HEK293T (cell line): ENCODE measurements at places on chromosomes 1 and 21.

GRCh38 chr1:65150583-65151263 is 2.7 kb downstream of the AK4 start:
- DNase-seq: no peak

DNA sequence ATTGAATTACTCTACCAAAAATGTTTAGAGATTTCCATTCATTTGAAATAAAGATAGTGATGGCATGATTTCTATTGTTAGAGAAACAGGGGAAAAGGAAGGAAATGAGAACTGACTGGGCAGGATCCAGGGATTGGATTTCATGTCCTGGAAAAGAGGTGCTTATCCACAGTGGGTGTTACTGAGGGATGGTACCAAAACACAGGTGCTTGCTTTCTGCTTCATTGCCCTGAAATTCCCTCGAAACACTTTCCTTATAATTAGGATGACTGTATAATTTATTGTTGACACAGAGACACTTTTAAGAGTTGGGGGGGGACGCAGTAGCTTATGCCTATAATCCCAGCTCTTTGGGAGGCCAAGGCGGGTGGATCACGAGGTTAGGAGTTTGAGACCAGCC is 185.0 kb upstream of the KCNK2 start:
- DNase-seq: no peak

- DNase-seq: no peak
These were observed 1.3 kb downstream of the BRINP3 start for GRCh38 chr1:190476321-190476720.

GRCh38 chr1:103783944-103784377 is 34.3 kb downstream of the AMY1C start:
- DNase-seq: no peak

GRCh38 chr1:24898909-24899439 is 31.1 kb downstream of the RUNX3 start:
- no peak for DNase-seq

GRCh38 chr1:41811051-41811795 is 107.5 kb downstream of the HIVEP3 start:
- no peak for DNase-seq

DNA sequence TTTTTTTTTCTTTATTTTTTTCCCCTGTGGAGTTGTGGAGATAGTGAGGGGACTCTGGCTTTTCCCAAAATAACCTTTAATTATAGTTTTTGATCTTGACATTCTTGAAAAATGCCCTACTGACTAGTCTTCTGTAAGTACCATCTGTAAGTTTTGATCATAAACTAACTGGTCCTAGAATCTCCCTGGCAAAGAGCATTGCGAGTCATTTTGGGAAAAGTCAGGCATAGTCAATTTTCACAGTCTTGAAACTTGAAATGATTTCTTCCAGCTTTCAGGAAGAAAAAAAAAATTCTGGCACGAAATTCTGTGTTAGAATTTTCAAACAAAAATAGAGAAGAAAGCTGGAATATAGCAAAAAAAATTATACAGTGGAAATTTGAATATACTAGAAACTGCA is 181.2 kb upstream of the SNX7 start:
- no peak for DNase-seq

- no peak for DNase-seq
These were observed 548.4 kb upstream of the BRINP3 start for GRCh38 chr1:191025896-191026642.

DNA sequence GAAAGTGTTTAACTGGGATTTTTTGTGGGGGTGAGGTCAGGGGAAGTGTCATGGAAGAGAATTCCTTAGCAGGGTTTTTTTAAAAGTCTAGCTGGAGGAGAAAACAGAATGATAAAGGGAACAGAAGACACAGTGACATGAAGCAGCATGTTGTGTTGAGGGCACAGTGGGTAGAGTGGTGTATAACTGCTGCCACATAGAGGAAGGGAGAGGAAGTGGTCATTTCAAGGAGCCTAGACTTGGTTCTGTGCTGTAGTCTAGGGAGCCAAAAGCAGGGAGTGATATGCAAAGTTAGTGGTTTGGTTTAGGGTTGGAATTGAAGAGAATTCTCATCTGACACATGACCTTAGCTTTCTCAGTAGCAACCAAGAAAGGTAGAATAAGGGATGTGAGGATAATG is 10.2 kb downstream of the EEIG2 start:
- peak; percentile 61 for DNase-seq

GRCh38 chr1:200903793-200904192 is 9.1 kb downstream of the INAVA start:
- no peak for DNase-seq

- peak; percentile 30 for DNase-seq
These were observed 22.8 kb downstream of the TAS1R2 start for GRCh38 chr1:18836654-18837053.

GRCh38 chr21:35619184-35619583 is 441.1 kb downstream of the SETD4 start:
- DNase-seq: no peak

- DNase-seq: no peak
These were observed 20.6 kb downstream of the SLC2A1 start for GRCh38 chr1:42937836-42938644.

DNA sequence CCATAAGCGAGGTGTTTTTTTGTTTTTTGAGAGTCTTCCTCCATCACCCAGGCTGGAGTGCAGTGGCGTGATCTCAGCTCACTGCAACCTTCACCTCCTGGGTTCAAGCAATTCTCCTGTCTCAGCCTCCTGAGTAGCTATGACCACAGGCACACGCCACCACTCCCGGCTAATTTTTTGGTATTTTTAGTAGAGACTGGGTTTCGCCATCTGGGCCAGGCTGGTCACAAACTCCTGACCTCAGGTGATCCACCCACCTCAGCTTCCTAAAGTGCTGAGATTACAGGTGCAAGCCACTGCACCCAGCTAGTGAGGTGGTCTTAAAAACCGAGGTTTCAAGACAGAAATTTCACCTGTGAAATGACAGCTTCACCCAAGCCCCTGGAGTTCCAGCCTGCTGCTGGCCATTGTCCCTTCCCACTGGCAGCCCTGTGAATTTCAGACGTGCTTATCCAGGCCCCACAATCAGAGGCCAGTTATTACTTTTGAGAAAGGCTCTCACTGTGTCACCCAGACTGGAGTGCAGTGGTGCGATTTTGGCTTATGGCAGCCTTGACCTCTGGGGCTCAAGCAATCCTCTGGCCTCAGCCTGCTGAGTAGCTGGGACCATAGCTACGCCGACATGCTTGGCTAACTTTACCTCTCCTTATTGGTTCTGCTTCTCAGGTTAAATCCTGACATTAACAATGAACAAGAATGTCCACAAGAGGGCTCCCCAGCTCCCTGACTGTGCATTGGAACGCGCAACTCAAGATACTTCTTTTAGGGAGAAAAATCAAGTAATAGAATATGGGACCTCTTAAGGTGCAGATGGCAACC is 19.4 kb downstream of the ENO1 start:
- DNase-seq: peak; percentile 55

GRCh38 chr1:225509770-225510169 is 81.9 kb upstream of the LBR start:
- no peak for DNase-seq

- DNase-seq: no peak
These were observed 36.3 kb upstream of the MYOCOS start for GRCh38 chr1:171585715-171586114.

- DNase-seq: peak; percentile 84
These were observed 246.2 kb downstream of the NPHP4 start for GRCh38 chr1:5745800-5746610.

- no peak for DNase-seq
These were observed 97.4 kb upstream of the TMPRSS2 start for GRCh38 chr21:41605178-41605933.

DNA sequence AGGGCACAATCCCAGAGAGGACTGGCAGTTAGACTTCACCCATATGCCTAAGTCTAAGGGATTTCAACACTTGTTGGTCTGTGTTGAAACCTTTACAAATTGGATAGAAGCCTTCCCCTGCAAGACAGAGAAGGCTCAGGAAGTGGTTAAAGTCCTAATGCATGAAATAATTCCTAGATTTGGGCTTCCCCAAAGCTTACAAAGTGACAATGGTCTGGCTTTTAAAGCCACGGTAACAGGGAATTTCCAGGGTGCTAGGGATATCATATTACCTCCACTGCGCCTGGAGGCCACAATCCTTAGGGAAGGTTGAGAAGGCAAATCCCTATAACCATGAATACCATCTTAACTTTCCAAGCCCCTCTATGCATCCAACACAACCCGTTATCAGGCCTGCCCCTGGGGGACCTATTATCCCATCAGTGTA is 3.3 kb upstream of the FMO4 start:
- DNase-seq: no peak

GRCh38 chr1:69777971-69778370 is 210.2 kb downstream of the LRRC7 start:
- DNase-seq: no peak

DNA sequence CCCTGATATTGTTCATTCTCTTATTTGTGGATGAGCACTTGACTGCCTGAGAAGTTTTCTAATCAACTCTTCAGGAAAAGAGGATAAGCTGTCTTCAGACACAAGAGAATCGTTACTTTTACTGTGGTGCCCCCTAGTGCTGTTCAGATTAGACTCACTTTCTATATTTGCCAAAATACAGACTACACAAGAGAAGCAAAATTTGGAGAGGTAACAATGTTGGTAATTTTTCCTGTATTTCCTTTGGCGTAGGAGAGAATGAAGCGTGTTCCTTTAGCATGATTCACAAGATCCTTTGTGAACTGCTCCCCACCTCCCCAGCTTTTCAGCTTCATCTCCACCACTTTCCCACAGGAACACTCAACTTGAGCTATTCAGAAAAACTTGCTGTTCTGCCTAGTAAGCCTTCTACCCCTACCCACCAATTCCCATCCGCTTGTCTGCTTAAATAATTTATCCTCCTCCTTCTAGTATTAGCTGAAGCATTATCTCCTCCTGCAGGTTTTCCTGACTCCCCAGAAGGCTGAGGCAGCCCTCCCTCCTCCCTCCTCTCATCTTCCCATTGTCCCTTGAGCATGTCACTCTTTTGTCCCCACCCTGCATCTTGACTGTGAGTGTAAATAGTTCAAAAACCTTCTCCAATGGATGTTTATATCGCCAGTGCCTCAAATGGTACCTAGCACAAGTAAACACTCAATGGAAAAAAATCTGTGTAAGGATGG is 4.5 kb downstream of the TNFSF4 start:
- peak; percentile 20 for DNase-seq

GRCh38 chr1:189659731-189660130 is 817.9 kb downstream of the BRINP3 start:
- no peak for DNase-seq

- no peak for DNase-seq
These were observed 556.5 kb downstream of the PTBP2 start for GRCh38 chr1:97277891-97278654.

- no peak for DNase-seq
These were observed 2.4 kb downstream of the DNAJC6 start for GRCh38 chr1:65311760-65312159.

GRCh38 chr1:63592536-63593302 is 492 bp upstream of the PGM1 start:
- DNase-seq: no peak

DNA sequence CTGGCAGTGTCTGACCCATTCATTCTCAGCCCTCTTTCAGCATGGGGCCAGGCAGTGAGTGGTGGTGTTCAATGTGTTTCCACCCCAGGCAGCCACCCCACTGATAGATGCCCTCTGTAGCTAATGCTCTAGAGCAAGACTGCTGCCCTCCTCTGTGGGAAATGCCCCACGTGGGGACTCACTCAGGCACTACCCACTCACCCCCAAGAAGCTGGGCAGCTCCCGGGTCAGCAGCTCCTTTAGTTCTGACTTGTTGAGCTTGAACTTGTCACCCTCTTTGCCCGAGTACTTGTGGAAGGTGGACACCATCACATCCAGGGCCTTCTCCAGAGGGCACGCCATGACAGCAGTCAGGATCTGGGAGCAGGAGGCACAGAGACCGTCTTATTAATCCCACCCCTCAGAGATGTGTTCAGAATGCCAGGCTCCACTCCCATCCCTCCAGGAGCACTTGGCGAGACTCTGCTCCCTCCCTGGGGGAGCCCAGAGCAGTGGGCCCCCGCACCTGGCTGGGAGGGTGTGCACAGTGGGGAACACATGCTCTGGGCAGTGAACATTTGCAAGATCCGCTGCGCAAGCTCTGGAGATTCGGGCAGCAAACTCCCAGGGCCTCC is 1.0 kb downstream of the S100A4 start:
- no peak for DNase-seq

DNA sequence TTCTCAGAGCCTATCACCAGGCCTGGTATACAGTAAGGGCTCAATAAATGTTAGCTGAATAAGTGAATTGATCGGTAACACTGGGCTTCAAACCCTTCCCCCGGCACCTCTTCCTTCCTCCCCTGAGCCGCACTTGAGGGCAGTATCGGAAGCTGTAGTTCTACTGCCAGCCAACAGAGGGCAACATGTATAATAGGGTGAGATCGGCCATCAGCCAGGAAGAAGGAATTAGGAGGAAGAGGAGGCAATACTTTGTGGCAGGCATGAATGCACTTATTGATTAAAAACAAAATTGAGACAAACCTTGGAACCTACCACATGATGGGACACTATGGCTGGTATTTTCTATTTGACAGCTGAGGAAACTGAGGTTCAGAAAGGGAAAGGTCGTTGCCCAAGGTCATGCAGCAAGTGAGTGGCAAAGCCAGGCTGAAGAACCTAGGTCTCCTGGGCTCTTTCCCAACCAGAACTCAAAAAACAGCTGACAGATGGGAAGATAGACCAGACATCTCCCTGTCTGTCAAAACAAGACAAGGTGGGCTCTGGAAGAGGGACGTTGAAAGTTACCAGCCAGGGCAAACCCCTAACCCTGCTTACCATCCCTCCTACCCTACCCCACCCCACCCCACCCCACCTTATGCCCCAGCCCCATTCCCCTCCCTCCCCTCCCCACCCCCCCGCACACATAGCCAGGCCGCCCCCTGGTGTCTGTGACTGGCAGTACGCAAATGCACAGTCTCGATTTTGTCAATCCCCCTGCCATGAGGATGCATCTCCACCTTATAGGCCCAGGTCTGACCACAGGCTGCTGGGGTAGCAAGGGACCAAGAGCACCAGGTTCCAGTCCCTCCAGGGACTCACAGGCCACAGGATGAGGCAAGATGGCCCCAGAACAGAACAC is 107.3 kb upstream of the RUNX3 start:
- DNase-seq: peak; percentile 77

- no peak for DNase-seq
These were observed 48.4 kb upstream of the ZNF326 start for GRCh38 chr1:89946532-89946931.

GRCh38 chr1:14140831-14141401 is 440.9 kb downstream of the PRDM2 start:
- DNase-seq: no peak

- no peak for DNase-seq
These were observed 118.1 kb upstream of the GADD45A start for GRCh38 chr1:67566803-67567377.

- no peak for DNase-seq
These were observed 1350.0 kb upstream of the ADGRL2 start for GRCh38 chr1:80450711-80451110.
